ENCODE measurements at places on chromosomes 7 and 10.

GRCh38 chr10:528173-529165 lies 161.0 kb downstream of the DIP2C start:
- no peak for DNase-seq

- DNase-seq: no peak
Measured at GRCh38 chr7:24706211-24707170, 50.8 kb downstream of the GSDME start.

- DNase-seq: no peak
Measured at GRCh38 chr7:1943933-1944618, 274.0 kb downstream of the ELFN1 start.

GRCh38 chr7:134678115-134678514 lies 31.5 kb downstream of the BPGM start:
- DNase-seq: no peak

DNA sequence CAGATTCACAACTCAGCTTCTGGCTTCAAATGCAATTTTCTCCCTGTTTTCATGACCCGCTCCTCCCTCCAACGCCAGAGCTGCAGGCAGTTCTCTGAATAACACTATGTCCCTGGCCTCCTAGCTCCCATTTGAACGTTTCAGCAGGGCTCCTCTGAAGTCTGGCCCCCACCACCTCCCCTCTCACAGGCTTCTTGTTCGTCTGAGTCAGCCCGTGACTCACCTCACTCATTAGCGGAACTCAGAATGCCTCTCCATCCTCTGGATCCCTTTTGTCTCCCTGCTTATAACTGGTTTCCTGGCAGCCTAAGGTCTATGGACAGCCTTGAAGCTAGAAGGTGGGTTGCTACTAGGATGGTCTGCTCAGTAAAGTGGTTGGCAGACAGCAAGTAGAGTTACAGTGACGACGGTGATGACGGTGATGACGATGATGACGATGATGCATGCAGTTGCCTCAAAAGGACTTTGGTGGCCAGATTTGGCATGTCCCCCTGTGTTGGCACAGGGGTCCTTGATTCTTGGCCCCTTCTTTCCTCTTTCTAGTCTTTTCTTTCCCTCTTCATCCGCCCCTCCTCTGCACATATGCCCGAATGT lies 83.3 kb upstream of the MKLN1 start:
- peak; percentile 90 for DNase-seq

GRCh38 chr7:46707973-46708372 lies 786.9 kb upstream of the IGFBP3 start:
- DNase-seq: peak; percentile 11
